ENCODE measurements at places on chromosomes 6 and 20.

DNA sequence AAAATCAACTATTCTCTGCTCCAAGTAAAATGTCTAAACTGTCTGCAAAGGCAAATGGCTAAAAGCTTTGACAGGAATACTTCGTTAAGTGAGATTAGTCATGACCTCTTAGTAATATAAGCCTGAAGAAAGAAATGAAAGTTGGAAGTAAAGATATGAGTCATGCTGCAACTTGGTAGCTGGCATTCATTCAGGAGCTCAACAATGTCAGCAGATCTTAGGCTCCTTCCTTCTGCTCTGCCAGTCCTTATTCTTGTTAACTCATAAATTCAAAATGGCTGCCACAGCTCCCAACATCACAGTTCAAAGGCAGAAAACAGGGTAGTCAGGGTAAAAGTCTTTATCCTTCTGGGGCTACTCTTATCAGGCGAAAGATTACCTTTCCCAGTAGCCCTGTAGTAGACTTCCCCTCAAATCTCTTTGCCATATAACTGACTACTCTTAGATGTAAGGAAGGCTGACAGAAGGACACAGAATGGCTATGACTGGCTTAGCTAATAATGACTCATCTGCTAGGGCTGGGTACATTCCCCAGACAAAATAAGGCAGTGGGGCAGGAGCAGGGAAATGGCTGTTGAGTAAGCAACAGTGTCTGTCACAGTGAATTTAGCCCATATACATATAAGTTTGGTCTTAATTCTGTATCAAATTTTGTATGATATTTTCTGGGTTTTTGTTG lies 24.4 kb upstream of the C6orf62 start:
- DNase-seq: no peak

- DNase-seq: no peak
These were observed 9.7 kb downstream of the LRRN4 start for GRCh38 chr20:6044115-6044514.

- no peak for DNase-seq
These were observed 10.2 kb upstream of the TMEM170B start for GRCh38 chr6:11527274-11527870.

GRCh38 chr6:118872726-118873125 lies 21.2 kb upstream of the ASF1A start:
- DNase-seq: no peak

DNA sequence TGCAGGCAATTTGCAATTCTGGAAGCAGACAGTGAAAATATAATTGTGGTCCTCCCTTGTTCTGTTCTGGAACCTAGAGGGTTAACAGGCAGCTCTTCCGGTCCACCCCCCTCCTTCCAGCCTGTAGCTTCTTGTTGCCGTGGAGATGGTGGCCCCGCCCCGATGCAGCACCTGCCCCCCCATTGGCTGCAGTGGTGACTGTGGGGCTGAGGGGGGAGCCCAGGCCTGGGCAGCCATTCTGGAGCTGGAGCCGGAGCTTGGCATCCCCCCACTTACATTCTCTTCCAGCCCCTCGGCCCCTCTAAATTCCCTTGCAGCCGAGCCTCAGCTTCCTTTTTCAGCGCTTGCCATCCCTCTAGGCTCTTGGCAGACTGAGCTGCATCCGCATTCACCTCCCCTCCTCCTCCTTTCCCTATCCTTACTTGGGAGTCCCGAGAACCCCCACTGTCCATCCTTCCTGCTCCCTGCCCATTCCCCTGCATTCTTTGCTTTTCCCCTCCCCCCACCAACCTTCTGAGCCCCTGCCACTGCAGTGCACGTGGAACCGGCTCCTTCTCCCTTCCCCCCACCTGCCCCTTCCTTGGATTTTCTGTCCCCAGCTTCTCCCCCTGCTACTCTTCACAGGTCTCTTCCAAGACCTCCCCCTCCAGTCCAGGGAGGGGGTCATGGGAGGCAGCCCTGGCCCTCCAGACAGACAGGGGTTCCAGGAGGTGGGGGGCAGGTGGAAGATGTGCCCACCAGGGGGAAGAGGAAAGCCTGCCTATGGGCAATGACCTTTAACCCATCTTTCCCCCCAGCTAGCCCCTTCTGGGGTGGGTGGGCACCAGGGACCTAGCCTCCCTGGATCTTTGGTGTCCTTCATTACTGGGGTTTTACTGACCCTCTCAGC lies 11.4 kb downstream of the SYNGAP1 start:
- DNase-seq: no peak

DNA sequence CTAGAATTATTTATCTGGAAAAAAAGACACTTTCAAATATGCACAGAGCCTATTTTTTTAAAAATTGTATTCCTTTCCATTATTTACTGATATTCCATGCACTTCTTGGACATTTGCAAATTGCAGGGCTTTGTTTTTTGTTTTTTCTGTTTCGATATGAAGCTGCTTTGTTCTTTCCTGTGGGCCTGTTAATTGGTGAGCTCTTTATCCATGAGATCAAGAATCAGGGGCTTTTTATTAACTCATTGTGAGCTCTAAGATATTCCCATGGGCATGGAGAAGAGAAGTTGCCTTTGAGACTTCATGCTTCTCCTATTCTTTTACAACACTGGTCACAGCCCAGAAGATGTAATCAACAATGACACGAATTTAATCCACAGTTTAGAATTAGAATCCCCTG lies 145.1 kb downstream of the SAMD5 start:
- no peak for DNase-seq
